ENCODE measurements at places on chromosomes 5 and 9. TPM values are rescaled to one million over a fixed set of nuclear protein-coding genes. Genes with fewer than 3 reads are reported as not detected.

CLTB gene
- 46.2 TPM for polyA plus RNA-seq

DNA sequence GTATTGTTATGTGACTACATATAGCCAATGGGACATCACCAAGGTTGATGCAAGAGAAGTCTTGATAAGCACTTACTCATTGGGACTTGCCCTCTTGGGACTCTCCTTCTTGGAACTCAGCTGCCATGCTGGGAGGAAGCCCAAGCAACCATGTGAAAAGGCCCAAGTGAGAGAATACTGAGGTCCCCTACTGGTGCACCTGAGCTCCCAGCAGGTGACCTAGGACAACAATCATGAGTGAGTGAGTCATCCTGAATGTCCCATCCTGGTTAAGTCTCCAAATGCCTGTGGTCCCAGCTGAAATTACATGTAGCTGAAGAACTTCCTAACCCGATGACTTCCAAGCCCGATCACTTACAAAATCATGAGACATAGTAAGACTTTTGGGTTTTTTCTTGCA is 260.7 kb downstream of the ICE1 start:
- DNase-seq, result no peak

SHLD3 gene
- polyA plus RNA-seq, result 1.0 TPM

GRCh38 chr5:61308712-61309111 is 23.3 kb upstream of the ZSWIM6 start:
- DNase-seq, result no peak

DNA sequence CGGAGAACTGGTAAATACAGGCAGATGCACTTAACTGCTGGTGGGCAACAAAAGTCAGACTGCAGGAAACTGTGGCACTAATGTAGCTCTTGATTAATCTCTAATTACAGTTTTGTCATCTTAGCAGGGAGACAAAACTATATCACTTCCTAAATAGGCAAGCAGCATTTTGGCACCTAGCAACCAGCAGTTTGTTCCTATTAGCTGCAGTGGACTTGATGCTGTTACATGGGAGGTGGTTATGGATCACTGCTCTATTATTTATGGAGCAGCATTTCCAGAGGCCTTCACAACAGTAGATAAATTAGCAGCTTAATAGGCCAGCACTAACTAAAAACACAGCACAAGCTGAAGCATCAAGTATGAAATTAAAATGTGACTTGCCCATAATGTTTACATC is 518.3 kb upstream of the ITGA1 start:
- no peak for DNase-seq

DNA sequence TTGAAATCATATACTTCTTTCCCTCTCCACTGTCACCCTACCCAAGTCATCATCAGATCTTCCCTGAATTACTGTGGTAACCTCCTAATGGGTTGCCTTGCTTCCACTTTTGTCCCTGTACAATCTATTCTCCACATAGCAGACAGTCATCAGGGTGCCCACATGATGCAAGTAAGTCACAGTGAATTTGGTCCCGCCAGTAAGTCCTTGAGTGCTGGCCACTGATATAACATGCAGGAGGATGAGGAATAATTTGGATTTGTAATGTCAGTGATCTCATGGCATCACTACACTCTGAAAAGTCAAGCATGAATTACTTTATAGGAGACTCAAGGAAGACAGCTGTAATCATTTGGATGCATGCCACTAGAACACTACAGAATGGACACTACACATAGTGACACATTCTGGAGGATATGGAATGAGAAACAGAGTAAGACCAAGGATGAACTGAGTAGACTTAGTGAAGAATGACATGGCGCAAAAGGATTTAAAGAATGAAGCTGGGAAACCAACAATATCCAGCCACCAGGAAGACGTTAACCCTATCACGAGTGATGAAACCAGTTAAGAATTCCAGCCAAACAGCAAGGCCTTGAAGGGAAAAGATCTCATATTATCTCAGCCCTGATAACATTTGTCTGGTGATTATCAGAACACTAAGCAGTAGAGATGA is 28.6 kb downstream of the MARCHF3 start:
- DNase-seq, result no peak

DNA sequence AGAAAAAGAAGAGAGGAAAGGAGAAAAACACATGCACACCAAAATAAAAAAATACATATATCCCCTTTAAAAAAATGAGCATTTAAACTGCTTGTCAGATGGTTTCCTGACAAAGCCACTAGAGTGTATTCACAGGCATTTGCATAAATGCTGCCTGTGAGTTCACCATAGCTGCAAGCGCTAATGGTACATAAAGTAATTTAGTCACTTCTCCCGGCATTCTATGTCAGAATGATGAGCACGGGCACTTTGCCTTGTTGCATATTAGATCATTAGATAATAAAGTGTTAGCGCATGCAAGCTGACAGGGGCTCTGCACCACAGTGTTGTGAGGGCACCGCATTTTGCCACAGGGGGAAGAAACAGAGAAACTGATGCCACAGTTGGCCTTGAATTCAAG is 280.6 kb downstream of the EBF1 start:
- DNase-seq, result no peak

PDCD1LG2 gene
- 1.4 TPM for polyA plus RNA-seq

TMEM252 gene
- not detected for polyA plus RNA-seq

GRCh38 chr5:128674837-128675446 is 136.9 kb upstream of the FBN2 start:
- peak; percentile 38 for DNase-seq

GRCh38 chr5:159316519-159317383 is 13.5 kb downstream of the IL12B start:
- peak; percentile 42 for DNase-seq

ARL14EPL gene
- polyA plus RNA-seq, result not detected

SLC36A3 gene
- not detected for polyA plus RNA-seq

GRCh38 chr9:109597496-109597895 is 99.4 kb upstream of the PTPN3 start:
- DNase-seq, result no peak
